Stimulated activated CD4-positive, alpha-beta T cell treated with anti-CD3 and anti-CD28 coated beads, Interleukin-12 subunit alpha, Interleukin-12 subunit beta, amount 100 ng/mL, for 48 hours (primary cell): ENCODE measurements at places on chromosomes 6 and 20.

DNA sequence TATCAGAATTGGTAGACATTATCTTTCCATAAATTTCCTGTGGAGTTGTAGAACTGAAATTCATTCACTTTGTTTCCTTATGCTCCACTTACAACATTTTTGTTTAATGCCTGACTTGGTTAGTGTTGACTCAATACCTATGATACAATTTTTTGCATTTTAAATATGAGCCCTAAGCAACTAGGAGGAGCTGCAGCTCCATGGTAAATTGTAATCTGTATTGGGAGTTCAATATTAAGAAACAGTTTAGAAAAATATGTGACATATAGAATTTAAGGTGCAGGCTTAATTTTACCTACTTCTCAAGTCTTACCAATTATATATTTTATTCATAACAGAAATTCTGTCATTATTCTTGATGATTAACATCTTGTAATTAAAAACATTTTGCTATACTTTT, 868.3 kb downstream of the EYS start:
- DNase-seq = no peak

- no peak for DNase-seq
Observed at GRCh38 chr6:136994782-136995181, 50.0 kb downstream of the IL20RA start.

DNA sequence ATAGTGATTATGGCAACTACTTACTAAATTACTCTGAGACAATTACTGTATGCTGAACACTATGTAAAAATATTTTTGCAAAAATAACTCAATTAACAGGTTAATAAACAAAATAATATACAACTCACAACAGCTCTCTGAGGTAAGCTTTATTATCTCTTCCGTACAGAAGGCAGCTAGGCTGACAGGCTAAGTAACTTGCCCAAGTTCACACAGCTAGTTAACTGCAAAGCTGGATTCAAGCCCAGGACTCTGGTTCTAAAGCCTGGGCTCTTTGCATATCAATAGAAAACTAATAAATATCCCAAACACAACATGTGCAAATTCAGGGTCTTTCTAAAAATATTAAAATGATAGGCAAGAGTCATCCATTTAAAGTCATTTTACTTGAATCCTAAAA, 169.5 kb upstream of the BEND3 start:
- no peak for DNase-seq

- no peak for DNase-seq
Observed at GRCh38 chr6:72974276-72974675, 251.0 kb downstream of the KHDC1L start.

GRCh38 chr6:130717657-130718056, 109.5 kb upstream of the SMLR1 start:
- DNase-seq = no peak

DNA sequence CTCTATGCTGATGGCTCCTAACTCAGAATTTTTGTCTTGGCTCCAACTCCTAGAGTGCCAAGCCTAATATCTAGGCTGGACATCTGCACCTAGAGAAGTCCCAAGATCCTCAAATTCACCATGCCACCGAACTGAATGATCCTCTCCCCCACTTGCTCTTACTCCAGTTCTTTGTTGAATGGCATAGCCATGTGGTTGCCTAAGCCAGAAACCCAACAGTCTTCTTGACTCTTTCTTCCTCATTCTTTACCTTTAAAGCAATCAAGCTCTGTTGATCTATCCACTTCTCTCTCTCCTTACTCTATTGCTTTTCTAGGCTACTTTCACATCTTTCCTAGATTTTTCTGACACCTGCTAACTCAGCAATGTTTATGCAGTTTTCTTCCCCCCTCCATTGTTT, 126.5 kb upstream of the FOXO3 start:
- no peak for DNase-seq

DNA sequence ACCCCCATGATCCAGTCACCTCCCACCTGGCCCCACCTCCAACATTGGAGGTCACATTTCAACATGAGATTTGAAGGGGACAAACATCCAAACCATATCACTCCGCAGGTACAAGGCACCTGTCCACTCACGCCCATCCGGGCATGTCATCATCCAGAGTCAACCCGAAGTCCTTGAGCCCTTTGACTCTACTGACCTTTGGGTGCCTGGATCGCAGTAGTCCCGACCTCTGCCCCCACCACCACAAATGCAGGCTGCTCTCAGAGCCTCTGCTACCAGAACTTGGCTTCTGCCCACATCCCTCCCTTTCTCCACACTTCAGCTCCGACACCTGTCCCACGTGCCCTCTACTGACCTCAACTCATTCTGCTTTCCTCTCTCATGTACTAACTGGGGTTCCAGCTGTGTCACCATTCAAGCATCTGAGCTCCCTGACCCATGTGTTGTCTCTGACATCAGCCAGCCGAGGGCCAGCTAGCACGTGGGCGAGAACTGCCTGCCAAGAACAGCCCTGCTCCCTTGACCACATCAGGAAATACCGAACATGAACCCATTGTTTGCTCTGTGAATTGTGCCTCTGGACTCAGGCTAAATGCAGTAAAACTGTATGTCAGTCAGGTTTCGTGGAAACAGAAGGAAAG, 498.3 kb upstream of the SULF2 start:
- no peak for DNase-seq

DNA sequence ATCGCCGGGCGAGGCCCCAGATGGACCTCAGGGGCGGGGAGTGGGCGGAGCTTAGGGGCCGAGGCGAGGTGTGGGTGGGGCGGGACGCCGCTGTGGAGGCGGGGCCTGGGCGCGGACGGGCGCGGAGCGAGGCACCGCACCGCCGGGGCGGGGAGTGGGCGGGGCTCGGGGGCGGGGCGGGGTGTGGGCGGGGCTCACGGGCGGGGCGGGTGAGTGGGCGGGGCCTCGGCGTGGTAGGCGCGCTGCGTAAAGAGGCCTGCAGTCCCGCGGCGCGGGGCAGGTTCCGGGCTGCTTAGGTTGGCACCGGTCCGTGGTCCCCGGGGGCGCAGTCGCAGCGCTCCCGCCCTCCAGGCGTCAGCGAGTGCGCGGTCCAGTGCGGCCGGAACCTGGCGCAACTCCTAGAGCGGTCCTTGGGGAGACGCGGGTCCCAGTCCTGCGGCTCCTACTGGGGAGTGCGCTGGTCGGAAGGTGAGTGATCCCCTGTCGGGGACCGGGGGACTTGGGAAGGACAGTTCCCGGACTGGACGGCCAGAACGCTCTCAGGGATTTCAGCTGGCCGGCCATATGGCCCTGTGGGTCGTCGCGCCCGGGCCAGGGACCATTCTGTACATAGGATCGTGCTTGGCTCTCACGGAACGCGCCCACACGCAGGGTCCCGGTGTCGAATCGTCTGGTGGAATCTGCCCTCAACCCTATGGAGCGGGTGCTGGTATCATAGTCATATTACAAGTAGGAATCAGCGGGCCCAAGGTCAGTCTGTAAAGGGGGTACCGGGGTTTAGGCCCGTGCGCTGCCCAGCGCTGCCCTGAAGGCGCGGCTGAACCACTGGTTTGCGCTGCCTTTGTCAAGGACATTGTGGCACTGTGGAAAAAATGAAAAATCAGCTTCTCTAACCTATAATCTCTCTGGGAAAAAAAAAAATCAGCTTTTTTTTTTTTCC, at the start of gene NQO2:
TSS of gene NQO2 (plus strand) at position 277 of the 940 bp plus-strand sequence. CDS start 6,659 bp downstream, outside the sequence.
- peak; percentile 91 for DNase-seq

DNA sequence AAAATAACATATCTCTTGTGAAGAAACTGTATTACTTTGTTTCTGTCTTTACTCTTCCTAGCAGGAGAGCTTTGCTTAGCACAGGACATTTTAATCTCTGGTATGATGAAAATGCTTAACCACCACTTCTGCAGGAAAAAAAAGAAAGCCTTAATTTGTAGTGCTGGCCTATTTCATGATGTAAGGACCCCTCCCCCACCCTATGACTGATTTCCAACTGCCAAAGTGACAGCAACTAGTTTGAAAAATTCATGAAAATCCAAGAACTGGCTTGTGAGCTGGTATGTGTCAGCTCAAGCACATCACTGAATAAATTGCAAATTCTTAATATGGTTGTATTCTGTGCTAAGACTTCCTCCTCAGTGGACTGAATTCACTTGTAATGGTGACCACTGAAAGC, 125.3 kb downstream of the REV3L start:
- no peak for DNase-seq

DNA sequence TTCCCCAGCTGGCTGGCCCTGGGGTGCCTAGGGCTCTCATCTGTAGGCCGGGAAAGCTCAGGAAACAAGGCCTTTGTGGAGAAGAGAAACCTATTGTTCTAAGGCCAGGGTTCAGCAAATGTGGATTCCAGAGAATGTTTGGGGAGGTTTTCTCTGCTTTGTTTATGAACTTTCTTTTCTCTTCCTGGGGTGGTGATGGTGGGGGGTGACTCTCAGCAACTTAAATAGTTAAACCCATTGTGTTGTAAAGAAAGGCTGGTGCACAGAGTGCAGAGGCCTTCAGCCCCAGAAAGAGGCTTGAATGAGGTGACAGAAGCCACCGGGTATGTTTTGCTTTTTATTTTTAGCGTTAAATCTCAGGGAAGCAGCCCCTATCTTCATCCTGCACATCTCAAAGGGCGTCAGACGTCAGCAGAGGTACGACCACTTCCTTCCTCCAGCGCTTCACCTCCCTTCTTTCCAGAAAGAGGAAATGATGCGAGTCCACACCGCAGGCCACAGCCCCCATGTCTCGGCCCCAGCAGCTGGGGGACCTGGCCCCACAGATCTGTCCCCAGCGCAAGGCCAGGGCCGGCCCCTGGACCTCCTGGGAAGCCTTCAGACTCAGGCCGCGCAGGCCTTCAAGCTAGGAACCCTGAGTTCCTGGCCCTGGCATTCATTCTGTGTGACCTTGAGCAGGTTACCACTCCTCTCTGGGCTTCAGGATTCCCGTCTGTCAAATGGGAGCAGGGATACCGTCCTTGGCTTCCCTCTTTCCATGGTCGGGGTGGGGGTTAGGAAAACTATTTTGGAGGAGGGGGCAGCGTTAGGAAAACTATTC, 605 bp upstream of the PPP1R16B start:
- DNase-seq = peak; percentile 46

- no peak for DNase-seq
Observed at GRCh38 chr6:2876210-2877056, 26.7 kb downstream of the SERPINB9 start.

DNA sequence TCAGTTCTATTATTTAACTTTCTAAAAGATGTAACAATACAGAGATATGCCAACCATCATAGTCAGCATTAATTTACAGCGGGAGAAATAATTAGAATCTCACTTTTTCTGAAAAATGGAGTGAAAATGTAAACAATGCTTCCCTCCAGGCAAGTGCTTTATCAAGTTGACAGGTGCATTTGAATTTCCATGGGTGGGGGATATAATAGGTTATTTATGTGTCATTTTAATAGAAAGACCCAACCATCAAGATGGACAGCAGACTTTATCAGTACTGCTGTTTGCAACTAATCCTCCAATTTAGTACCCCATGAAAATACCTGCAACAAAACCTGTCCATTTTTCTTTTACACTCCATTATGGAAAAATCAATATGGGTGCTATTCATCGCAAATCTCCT, 780.1 kb downstream of the TFAP2A start:
- DNase-seq = no peak

DNA sequence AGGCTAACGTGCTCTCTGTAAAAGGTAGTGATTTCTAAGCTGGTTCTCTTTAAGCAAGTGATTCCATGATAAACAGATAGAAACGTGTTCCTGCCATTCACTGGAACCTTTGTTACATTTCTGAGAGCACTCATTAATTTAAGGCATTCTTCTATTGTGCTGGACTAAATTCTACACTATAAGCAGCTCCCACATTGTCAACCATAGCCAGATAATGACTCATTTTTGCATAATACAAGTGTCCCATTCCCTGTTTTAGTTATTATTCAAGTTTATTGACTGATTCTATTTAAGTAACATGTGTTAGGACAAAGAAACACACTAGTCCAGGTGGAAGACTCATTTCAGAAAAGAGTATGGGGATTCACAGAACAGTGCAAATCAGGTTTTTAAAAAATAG, 13.5 kb upstream of the XRN2 start:
- DNase-seq = no peak

DNA sequence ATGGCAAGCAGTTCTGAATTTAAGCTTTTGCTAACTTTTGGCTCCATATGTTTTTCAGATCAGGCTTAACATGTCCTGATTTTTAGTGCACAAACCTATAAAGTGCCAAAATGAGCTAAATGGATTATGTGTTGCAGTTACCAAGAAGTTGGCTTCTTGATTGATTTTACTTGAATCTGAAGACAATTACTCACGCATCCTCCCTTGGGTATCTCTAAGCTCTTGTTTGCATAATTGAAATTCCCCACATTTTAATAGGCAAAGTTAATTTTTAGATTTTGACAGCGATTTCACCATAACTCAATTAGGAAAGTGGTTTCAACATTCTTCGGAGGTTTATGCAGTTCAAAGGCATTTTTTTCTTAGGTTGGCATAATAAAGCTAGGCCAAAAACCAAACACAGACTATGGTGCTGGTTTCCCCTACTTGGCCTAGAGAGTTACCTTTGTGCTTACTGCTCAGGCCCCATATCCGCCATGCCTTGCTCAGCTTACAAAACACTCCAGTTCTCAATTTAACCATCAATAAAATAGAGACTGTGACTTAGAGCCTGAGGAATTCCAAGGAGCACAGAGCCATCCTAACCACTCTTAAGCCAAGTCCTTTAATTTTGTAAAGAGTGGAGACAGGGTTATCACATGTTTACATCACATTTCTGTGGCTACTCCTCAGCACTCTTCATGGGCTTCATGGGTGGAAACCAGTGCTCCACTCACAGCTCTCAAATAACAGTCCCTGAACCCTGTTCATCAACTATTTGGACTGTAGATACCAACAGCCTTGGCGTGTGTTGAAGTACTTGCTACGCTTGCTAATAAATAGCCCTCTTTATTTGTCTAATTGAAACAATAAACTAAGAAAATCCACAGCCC, 32.1 kb downstream of the LAMA4 start:
- no peak for DNase-seq

- DNase-seq = no peak
Observed at GRCh38 chr6:132520953-132521352, 8.0 kb upstream of the STX7 start.

DNA sequence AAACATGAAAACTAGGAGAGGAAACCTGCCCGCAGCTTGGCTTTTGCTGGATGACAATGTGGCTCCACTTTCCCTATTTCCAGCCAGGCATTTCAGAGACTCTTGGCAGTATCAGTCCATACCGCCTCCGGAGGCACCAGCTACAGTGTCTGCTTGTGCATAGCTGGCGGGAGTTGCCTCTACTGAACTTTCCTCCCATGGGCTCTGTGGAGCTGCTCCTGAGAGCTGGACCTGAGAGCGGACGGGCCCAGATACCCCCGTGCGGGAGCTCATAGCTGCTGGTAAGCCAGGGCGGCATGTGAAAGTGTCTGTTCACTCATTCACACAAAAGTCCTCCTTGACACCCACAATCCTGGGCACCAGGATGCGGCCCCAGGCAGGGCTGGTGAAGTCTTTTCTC, 130.3 kb upstream of the PMEPA1 start:
- no peak for DNase-seq

GRCh38 chr6:41894366-41895299, 542 bp downstream of the USP49 start:
- DNase-seq = peak; percentile 1

- DNase-seq = no peak
Observed at GRCh38 chr6:125727216-125727615, 22.2 kb upstream of the HEY2 start.
